ENCODE measurements at places on chromosomes 4 and X.

GRCh38 chr4:123701131-123701575 lies 304.6 kb downstream of the SPRY1 start:
- no peak for DNase-seq

- DNase-seq, result no peak
Observed at GRCh38 chr4:3529363-3529762, 2.9 kb downstream of the LRPAP1 start.

DNA sequence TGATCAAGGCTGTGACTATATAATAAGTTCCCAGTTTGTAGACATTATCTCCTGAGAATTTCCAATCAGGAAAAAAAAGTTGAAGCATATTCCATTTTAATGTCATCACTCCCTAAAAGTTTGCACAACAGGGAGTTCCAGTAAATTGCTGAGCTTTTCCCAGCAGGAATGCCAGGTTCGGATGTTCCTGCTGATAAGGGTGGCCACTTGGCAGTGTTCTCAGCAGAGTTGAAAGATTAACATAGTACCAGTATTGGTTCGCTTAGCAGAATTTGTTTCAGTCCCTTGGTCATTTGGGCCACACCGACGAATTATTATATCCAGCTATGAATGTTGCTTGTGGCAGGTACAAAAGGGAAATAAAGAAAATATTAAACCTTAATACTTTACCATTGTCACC lies 5.2 kb upstream of the CXCL2 start:
- no peak for DNase-seq

GRCh38 chr4:174626342-174627008 lies 104.2 kb upstream of the HPGD start:
- DNase-seq, result no peak

GRCh38 chrX:69016293-69016941 lies 148.8 kb downstream of the PJA1 start:
- DNase-seq, result no peak

- DNase-seq, result no peak
Observed at GRCh38 chrX:28717864-28718263, 130.6 kb downstream of the IL1RAPL1 start.

GRCh38 chr4:57320849-57321248 lies 210.7 kb upstream of the IGFBP7 start:
- no peak for DNase-seq

GRCh38 chrX:103792916-103793544 lies 16.4 kb downstream of the PLP1 start:
- no peak for DNase-seq

DNA sequence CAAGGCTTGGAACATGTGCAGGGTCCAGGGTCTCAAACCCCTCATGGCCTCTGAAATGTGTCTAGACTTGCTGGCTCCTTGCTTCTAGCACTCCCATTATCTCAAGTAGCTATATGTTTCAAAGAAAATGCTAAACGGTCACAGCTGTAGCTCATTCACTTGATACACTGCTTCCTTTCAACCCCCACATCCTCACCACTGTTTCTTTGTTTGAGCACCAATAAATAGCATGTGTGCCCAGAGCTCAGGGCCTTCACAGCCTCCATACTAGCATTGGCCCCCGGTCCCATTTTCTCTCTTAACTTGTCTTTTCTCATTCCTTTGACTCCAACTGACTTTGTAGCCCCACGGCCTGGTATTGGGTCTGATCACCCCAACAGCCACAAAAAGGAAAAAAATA lies 801.8 kb downstream of the STIM2 start:
- no peak for DNase-seq

DNA sequence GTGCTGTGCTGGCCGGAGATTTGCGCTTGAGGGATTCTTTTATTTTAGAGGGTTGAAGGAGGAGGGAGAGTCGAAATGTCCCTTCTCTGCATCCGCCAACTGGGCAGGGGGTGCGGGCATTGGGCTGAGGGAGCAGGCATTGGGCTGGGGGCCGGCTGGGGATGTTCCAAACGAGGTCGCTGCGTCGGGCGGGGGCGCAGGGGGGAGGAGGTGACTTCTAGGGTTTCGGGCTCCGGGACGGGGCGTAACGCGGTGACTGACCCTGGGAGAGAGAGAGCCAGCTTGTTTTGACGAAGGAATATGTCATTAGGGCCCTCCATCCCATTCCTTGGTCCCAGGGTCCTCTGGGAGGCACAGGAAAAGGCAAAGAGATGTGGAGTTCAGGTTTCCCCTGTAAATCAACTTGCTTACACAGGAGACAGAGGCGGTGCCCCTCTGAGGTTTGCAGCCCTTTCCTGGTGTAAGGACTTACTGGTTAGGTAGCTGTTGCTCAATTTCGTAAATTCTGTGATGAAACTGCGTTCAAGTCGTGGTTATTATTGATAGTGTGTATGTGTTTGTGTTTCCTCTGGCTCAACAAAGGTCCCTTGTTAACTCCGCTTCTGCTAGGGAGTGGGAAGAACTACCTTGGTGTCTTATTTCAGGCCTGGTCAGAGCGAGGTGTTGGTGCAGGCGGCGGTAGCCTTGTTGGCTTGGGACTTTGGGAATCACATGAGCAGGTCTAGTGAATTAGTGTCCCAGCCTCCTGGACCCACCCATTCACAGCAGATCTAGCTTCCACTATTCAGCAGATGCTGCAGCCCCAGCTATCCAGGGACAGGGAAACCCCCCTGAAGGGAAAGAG lies 716 bp downstream of the FHIP1A start:
- DNase-seq, result no peak

DNA sequence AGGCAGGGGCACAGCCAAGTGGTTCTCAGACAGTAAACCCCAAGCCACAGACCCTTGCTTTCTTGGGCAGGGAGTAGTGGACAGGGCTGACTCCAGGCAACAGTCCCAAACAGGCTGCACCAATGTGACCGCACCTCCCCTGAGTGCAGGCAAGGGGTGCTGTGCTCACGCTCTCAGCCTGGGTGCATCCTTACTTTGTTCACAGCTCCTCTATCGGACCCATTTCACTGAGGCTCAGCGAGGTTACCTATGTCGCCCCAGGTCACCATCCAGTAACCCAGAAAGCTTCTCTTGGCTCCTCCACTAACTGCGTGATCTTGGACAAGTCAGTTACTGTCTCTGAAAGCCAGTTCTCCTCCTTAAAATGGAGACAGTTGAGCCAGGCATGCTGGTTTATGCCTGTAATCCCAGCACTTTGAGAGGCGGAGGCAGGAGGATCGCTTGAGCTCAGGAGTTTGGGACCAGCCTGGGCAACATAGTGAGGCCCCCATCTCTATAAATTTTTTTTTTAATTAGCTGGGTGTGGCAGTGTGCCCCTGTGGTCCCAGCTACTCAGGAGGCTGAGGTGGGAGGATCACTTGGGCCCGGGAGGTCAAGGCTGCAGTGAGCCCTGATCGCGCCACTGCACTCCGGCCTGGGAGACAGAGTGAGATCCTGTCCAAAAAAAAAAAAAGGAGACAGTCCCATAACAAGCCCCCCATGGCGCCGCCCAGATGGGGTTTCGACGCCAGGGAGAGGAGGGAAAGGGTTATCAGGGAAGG lies 823 bp upstream of the MAN2B2 start:
- no peak for DNase-seq

GRCh38 chr4:174490451-174490961 lies 31.8 kb downstream of the HPGD start:
- no peak for DNase-seq

DNA sequence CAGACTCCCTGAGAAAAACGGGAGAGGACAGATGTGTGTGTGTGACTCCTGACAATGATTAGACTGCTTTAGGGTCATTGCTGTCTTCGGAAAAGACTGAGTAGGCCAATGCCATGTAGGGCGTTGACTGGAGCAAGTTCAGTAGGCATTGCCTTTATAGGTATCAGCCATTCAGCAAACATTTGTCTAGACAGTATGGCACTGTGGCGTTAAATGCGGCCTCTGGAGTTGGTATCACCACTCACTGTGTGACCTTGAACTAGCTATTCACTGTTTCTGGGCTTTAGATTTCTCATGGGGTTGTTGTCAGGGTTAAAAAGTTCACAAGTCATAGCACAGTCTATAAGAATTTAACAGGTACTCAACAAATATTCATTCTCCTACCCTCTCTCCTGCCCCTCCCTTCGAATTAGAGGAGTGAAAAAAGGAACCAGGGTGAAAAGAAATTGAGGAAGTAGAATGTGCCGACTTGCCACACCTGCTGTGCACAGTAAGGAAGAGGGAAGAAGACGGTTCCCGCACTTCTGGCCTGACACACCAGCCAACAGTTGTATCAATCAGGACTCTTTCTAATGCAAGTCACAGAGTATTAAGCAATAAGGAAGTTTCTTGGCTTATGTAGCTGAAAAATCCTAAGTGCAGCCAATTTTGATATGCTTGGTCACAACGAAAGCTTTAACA lies 83.2 kb upstream of the PLAC8 start:
- DNase-seq, result no peak

- DNase-seq, result no peak
Observed at GRCh38 chr4:4386296-4386735, 586 bp upstream of the NSG1 start.

GRCh38 chr4:138320831-138321230 lies 78.7 kb upstream of the SLC7A11 start:
- no peak for DNase-seq

GRCh38 chrX:17655211-17656034 lies 81.9 kb upstream of the SCML1 start:
- no peak for DNase-seq

DNA sequence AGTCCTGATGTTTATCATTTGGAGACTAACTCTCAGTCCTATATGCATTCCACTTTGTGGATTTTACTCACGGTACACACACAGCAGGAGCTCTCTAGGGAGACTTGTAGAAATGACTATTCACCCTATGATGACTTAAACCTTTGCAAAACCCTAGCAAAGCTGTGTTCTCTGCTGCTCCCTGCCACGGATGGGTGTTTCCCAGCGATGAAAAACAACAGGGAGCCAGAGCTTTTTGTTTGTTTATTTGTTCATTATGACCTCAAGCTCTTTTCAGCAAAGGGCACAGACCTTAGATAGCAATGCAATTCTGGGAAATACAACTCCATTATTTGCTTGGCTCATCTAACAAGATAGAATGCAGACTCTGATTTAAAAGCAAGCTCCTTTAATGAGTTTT lies 156.6 kb downstream of the GRIA3 start:
- no peak for DNase-seq

GRCh38 chr4:118035309-118035708 lies 1.0 kb downstream of the NDST3 start:
- no peak for DNase-seq

DNA sequence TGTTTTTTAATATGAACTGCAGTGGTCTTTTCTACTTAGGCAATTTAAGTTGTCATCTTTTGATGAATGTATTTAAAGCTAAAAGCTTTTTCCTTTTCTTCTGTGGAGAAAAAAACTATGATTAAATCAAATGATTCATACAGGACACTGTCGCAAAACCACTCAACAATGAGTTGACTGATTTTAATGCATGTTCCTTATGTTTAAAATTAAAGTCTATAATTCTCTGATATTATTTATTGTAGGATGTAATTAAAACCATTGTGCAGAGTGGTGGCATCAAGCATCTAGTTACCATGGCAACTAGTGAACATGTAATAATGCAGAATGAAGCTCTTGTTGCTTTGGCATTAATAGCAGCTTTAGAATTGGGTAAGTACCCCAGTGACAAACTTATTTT lies 172.5 kb downstream of the RAP1GDS1 start:
- DNase-seq, result no peak

- DNase-seq, result no peak
Observed at GRCh38 chr4:163493643-163494359, 689 bp upstream of the TMA16 start.

DNA sequence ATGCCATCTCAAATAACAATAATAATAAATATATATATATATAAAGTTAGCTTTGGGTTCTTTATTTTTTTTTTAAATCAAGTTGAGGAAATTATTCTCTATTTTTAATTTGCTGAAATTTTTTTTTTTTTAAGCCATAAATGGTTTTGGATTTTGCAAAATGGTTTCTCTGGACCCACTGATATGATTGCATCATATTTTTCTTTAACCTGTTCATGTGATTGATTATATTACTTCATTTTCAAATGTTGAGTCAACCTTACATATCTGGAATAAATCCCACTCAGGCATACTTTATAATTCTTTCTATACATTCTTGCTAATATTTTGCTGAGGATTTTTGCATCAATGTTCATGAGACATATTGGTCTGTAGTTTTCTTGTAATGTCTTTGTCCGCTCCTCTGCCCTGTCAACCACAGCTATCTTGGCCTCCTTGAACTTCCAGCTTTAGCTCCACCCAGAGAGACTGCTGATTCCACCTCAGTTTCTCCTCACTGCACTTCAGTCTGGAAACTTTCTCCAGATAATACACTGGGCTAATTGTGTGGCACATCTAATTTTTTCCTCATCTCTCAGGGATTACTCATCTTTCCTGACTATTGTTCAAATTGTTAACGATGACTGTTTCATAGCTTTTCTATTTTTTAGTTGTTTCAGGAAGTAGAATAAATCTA lies 160.9 kb upstream of the GIMD1 start:
- DNase-seq, result no peak

GRCh38 chrX:83535417-83536196 lies 27.5 kb downstream of the POU3F4 start:
- DNase-seq, result no peak

DNA sequence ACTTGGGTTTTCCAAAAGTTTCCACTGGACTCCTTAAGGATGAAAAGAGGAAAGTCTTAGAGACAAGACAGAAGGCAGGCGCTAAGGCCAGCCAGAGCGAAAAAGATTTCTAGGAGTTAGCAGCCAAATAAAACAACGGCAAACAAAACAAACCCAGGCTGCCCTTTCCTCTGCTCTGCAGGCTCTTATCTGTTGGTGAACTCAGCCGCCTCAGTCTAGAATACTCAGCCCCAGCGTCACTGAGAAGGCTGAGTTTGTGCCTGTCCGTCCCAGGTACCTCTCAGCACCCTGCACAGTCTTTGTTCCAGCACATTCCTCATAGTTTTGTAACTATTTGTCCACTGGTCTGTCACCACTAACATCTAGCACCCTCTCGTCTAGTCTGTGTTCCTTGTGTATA lies 75.6 kb upstream of the FAM9C start:
- DNase-seq, result no peak

GRCh38 chrX:20623448-20623847 lies 356.7 kb upstream of the RPS6KA3 start:
- no peak for DNase-seq

- DNase-seq, result no peak
Observed at GRCh38 chr4:21327976-21328700, 620.4 kb downstream of the KCNIP4 start.

DNA sequence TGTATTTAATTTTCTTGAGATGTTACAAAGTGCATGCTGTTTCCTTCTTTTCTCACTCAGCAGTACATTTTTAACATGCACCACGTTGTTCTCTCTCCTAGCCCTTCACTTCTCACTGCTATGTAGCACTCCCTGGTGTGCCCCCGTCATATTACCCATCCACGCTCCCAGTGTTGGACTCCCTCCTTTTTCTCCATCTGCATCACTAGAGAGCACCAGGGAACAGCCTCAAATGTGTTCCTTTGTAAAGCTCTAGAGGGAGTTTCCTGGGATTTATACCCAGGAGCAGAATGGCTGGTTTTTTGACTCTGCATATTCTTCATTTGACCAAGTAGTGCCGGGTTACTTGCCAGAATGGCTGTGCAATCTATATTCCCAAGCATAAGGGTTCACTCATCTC lies 240.3 kb upstream of the ANXA3 start:
- no peak for DNase-seq

GRCh38 chrX:130213376-130213775 lies 41.6 kb downstream of the RAB33A start:
- DNase-seq, result no peak

Data from NCI-H187 (cell line).